ENCODE measurements at places on chromosomes 4 and X.
A peak's percentile ranks its signal among the peaks of the same experiment; 100 is the strongest.

DNA sequence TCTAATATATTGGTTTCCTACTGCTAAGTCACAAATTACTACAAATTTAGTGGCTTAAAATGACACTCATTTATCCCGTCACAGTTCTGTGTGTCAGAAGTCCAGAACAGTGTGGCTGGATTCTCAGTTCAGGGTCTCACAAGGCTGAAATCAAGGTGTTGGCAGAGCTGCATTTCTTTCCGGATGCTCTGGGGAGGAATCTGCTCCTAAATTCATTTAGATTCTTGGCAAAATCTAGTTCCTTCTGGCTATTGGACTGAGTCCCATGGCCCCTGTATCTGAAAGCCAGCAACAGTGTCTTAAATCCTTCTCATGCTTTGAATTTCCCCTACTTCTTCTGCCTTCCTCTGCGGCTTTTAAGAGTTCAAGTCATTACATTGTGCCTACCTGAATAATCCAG lies 103.1 kb upstream of the BMP3 start:
- no peak for DNase-seq

DNA sequence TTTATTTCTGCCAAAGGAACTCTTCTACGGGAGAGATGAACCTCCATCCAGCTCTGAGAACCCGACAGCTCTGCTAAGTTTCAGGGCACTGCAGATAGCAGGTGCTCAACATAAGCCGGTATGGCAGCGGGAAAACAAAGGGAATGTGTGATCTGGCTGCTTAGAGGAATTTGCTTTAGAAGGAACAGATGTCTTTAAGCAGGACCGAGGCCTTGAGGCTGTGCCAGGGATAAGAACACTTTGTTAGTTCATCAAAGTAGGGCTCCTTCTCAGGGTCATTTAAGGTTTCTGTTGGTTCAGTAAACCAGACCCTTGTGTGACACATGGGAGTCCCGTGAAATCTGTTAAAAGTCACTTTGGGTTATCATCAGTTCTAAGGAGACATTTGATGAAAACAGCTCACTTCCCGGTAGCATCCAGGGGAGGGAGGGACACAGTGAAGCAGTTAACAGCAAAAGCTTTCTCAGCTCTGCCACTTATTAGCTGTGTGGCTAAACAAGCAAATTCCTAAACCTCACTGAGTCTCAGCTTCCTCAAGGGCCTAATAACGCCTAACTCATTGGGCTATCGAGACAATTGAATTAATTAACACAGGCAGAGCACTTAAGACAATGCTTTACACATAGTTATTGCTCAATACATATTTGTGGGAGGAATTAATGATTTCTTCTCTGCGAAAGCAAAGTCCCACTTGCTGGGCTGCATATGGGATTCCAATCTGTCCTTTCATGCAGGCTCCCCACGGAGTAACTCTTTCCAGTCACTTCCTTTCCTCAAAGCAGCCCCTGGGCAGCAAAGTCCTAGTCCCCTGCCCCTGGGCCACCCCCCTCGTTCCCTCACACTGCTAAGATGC lies 2.9 kb upstream of the FTSJ1 start:
- DNase-seq, result peak; percentile 14

DNA sequence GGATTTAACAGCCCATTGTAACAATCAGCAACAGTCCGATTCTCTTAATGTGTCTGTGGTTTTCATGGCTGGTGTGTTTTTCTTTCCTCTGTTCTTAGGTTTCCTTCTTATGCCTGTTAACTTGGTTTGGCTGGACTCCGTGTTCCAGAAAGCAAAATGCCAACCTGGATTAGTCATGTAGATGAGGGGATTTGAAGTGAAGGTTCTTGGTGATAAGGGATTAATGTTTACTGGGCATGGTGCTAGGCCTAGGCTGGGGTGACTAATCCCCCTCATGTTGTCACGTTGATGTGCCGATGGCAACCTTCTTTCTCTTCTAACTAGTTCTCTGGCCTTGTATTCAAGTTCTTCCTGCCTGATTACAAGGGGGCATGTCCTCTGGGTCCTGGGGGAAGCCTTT lies 85.9 kb downstream of the REPS2 start:
- peak; percentile 7 for DNase-seq

- DNase-seq, result no peak
Measured at GRCh38 chr4:138892483-138893407, 122.8 kb upstream of the NOCT start.

GRCh38 chr4:185464887-185465286 lies 6.6 kb downstream of the CCDC110 start:
- no peak for DNase-seq

DNA sequence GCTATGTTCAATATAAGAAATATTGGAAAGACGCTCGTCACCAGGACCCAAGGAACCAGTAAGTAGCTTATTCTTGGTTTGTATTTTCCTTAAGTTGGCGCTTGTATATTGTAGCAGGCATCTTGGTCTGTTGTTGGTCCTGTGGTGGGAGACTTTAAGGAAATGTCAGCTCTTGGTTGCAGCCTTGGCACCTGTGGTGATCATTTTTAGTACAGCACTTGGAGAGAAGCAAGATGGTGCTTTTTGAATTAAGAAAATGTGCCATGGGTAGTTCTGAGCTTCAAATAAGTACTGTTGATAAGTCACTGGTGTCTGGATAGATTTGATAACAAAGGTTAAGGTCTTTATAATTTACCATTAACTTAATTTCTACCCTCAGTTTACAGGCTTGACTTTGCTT lies 1.1 kb downstream of the RPS3A start:
- no peak for DNase-seq

DNA sequence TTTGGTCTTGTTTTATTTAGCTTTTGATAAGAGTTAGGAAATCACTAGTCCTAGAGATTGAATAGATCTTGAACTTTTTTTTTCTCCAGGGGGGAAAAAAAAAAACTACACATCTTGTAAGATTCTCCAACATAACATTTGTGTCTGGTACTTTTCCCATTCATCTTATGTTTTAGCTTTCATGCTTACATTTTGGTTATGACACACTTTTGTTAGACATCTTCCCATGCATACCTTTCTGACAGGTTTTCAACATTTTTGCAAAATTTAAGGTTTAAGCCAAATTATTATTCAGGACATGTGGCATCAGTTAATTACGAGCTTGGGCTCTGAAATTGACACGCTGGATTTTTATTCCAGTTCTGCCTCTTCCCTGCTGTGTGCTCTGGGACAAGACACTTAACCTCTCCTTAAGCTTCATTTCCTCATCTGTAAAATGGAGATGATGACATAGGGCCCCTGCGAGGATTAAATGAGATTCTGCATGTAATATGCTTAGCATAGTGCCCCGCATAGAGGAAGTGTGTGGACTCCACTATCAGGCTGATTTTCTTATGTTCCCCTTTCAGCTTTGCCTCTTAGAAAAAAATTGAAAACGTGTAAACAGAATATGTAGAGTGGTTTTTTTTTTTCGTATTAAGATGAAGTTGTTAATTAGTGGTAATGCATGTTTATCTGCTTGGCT lies 5.3 kb downstream of the KIT start:
- DNase-seq, result peak; percentile 17

GRCh38 chr4:123617791-123618190 lies 221.2 kb downstream of the SPRY1 start:
- DNase-seq, result no peak

DNA sequence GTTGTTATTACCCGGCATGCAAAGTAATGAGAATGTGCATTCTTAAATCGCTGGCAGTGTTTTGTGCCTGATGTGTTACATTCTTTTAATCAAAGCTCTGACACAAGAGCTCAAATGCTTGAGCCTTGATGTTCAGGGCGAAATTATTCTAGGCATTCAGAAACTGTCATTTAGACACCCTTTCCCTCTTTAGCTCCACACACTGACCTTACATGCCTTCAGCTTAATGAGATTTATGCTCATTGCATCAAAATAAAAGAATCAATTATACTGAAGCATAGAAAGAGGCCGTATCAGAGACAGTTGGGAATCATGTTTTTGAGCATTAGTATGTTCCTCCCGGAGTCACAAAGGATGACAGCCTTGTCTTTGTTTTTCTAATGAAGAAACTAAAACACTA lies 56.7 kb downstream of the FAM114A1 start:
- no peak for DNase-seq

DNA sequence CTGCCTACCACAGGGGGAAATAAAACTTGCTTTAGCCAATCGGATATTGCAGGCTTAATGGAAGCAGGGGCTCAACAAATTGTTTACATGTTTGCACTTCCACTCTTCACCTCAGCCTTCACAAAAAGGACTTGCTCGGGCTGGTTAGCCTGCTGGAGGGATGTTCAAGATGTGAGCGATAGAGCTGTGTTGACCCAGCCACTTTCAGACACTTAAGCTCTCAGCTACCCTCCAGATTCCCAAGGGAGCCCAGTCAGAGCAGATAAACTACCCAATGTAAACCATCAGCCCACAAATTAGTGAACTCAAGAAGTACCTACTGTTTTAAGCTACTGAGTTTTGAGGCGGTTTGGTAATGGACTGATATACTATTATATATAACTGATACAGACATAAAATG lies 508.4 kb upstream of the FTHL17 start:
- DNase-seq, result peak; percentile 35

GRCh38 chr4:14087459-14087858 lies 459.9 kb upstream of the BOD1L1 start:
- no peak for DNase-seq

GRCh38 chr4:48133669-48134068 lies 381 bp downstream of the TXK start:
- DNase-seq, result peak; percentile 48

- peak; percentile 4 for DNase-seq
Measured at GRCh38 chr4:19002170-19002569, 980.6 kb upstream of the LCORL start.

DNA sequence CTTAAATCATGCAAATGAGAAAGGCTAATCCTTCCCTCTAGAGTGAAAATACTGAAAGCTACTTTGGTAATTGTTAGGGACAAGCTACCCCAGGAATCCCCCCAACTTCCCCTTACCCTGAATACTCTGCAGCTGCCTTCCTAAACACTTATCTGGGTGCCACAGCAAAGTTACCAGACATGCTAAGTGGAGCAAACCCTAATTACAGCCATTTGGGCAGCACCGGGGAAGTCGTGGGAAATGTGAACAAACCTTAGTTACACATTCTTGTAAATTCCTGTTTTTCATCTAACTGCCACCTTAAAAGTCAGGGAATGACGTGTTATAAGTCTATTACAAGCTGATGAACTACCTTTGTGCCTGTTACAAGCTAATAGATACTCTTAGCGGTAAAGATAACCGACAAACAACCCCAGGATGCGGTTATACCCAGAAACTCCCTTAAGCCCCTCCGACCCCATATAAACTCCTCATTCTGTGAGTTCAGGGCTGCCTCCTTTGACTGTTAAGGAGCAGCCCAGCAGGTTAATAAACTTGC lies 66.0 kb upstream of the PLAC8 start:
- no peak for DNase-seq

DNA sequence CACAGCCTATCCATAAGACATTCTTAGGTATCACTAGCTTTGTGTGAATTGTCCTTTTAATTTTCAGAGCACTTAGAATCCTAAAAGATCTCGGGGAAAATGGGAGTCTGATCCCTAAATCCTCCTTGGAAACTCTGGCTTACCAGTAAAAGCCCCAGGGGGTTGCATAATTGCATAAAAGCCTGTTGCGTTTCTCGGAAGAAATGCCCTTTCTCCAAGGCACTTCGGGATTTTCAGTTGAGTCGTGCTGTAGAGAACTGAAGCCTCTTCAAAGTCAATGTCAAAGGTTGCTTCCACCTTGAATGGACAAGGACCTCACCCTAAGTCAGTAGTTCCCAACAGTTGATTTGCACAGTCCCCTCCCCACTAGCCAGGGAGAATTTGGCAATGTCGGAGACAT lies 20.8 kb downstream of the FAM184B start:
- DNase-seq, result no peak

DNA sequence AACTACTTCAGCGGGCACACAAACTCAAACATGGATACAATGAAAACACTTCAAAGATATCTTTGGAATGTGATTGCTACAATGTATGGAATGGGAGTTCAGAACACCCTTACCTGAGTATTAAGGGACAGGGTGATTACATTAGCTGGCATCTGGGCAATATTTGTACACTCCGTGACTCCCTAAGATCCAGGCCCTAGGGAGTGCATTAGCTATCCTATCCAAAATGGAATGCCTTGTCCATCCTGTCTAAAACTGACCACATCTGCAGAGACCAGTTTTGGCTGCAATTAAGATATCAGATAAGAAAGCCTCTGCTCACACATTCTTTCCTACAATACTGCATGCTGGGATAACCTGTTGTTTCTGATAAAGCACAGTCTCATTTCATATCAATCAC lies 176.6 kb upstream of the EMCN start:
- no peak for DNase-seq

DNA sequence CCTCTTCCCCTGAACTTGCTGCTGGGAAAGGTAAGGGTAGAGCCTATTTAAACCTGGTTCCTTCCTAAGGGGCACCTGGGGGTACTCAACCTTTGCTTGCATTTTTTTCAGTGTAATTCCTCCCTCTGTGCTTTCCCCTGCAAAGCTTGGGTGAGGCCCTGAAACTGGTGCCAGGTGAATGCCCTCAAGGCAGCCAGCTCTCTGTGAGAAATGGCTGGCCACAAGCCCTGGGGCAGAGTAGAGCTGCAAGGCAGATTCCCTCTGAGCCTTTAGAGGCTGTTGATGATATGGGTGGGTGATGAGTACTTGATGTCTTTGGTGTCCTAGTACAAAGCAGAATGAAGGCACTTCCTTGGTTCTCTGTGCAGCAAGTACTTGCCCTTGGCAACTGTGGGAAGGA lies 125.4 kb upstream of the DGKK start:
- DNase-seq, result no peak

- peak; percentile 80 for DNase-seq
Measured at GRCh38 chr4:187586892-187587291, 408.7 kb upstream of the ZFP42 start.

GRCh38 chr4:108036213-108036612 lies 46.5 kb downstream of the HADH start:
- no peak for DNase-seq

DNA sequence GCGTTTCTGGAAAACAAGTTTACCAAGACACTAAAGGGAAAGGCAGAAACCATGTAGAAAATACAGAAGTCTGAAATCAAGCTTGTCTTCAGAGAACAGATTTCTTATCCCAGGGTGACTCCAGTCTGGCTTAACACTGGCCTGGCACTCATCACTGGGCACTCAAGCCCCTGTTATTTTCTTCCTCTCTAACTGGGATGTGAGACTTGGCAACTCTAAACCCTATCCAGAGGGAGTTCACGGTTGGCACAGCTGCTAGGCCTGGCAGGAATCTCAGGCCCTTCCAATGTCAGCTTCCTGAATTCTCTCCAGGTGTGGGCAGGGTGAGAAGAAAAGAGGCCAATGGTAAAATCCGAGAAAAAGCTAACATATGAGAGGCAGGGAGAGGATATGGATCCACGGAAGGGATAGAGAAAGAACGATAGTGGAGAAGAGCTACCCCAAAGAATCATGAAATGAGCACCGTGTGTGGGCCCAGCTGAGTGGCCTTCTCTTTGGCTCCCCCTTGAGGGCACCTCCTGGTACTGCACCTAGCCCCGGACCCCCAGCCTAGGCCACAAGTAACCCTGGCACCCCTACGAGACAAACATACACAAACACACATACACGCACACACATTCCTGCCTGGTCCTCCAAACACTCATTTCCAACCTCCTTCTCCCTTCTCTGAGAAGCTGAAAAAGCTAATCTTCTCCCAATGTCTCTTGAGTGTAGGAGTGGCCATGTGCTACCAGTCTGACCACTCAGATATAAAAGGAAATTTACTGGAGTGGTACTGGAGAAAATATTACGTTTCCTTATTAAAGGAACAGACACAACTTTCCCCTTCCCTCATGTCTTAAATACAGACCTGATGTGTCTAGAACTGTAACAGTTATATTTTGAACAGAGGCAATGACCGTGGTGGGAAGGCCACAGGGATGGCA lies 16.6 kb upstream of the PTCHD1 start:
- DNase-seq, result peak; percentile 16
